Hematopoietic multipotent progenitor cell treated with erythropoietin and hydrocortisone succinate and interleukin-3 and kit ligand, for 15 days (in vitro differentiated cells): ENCODE measurements at places on chromosomes 3 and 15.

DNA sequence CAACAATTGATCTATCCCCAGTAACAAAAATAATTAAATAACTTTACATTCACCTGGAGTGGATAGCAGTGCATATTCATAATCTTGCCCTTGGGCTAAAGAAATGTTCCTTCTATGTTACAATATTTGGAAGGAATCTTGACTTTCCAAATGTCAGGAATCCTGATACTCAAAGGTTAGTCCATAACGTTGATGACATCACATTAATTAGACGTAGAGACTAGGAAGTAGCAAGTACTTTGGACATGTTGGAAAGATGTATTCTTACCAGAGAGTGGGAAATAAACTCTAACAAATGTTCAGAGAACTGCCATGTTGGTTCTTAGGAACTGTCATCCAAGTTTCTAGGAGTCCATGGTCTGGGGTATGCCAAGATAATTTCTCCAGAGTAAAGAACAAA is 70.6 kb upstream of the SLC25A36 start:
- no peak for DNase-seq

- no peak for DNase-seq
Observed at GRCh38 chr3:123667784-123668183, 82.9 kb upstream of the HACD2 start.

DNA sequence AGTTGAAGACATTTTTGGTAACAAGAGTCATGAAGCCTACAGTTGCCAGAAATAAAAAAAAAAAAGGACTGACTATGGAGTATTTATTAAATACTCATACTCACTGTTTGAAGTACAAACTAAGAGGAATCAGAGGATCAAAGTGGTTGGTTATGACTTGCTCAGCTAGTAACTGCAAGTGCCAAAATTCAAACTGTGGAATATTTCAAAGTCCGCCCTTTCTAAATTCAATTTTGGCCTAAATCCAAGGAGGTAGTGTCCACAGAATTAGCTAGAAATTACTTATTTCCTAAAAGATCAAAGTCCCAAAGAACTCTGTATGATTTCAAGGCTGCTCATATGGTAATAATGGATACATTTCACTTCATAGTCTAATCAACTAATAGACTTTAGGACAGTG is 274.5 kb downstream of the ZBTB20 start:
- DNase-seq, result no peak

GRCh38 chr15:78055919-78056713 is 21.4 kb downstream of the TBC1D2B start:
- no peak for DNase-seq

DNA sequence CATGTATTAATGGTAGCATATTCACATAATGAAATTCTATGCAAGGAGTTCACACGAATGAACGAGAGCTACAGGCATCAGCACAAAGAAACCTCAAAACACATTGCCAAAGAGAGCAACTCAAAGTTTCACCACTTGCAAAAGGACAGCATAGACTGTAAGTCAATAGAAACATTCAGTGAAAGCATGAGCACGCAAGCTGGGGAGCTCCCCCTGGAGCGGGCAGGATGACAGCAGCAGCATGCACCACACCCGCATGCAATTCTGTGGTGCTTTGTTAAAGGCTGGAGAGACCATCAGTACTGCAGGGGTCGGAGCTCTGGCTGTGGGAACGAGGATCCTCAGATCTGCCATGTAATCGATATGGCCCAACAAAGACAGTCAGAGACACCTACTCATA is 18.7 kb downstream of the OCA2 start:
- DNase-seq, result no peak

- DNase-seq, result no peak
Observed at GRCh38 chr15:44545913-44546802, 9.2 kb downstream of the EIF3J start.

- DNase-seq, result no peak
Observed at GRCh38 chr3:185727873-185728272, 97.0 kb downstream of the IGF2BP2 start.

DNA sequence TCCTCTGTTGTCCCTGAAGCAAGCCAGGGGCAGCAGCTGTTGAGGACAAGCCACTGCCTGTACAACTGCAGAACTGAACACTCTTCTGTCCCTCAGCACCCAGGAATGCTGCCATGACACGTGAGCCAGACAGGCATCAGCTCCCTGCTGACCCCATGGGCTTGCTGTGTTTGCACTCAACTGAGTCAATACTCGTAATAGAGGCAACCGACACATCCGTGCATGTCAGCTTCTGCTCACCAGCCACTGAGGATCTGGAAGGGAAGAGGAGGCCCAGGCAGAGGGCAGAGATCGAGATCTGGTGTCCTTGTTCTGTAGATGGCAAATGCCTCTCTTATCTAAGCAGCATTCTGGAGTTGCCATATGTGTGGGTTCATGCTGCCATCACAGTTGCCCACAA is 54.3 kb upstream of the SEC61A1 start:
- DNase-seq, result no peak

- no peak for DNase-seq
Observed at GRCh38 chr3:126870608-126871210, 112.2 kb upstream of the PLXNA1 start.

- no peak for DNase-seq
Observed at GRCh38 chr15:36407647-36408046, 171.8 kb upstream of the CDIN1 start.

- no peak for DNase-seq
Observed at GRCh38 chr3:123081718-123082369, 15.0 kb downstream of the PDIA5 start.

- DNase-seq, result no peak
Observed at GRCh38 chr3:82054849-82055248, 293.4 kb upstream of the GBE1 start.

GRCh38 chr15:58539548-58539947 is 107.8 kb downstream of the LIPC start:
- DNase-seq, result no peak

DNA sequence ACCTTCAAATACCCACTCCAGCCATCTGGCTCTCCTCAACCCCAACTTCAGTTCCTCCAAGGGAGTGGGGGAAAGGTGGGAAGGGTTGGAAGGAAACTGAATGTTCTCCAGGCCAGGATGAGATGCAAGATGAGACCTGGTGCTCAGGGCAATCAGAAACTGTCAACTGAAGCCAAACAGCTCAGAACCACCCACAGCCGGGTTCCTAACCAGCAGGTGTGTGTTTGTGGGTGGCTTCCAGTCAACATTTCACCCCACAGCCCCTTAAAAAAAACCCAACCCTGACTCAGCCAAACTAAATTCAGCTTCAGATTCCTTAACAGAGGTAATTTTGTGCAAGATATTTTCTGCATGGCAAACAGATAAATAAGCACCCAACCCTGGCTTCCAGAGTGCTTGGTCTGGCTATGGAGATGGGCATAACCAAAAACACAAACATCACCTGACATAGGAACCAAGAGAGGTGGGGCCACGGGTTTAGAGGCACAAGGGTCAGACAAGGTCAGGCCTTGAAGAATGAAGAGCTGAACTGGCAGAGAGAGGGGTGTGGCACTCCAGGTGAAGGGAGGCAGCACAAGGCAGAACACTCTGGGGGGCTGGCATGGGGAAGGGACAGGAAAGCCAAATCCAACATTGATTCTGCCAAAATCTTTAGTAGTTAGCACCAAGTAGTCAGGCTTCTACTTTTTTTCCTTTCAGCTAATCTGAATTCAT is 34.7 kb downstream of the ZNF445 start:
- no peak for DNase-seq

- DNase-seq, result no peak
Observed at GRCh38 chr15:99729920-99730319, 3.3 kb downstream of the LYSMD4 start.

GRCh38 chr3:10615715-10616114 is 110.3 kb upstream of the ATP2B2 start:
- DNase-seq, result no peak

- DNase-seq, result no peak
Observed at GRCh38 chr3:185460719-185461350, 38.0 kb downstream of the TMEM41A start.

GRCh38 chr15:39296955-39297354 is 283.9 kb upstream of the THBS1 start:
- DNase-seq, result no peak

DNA sequence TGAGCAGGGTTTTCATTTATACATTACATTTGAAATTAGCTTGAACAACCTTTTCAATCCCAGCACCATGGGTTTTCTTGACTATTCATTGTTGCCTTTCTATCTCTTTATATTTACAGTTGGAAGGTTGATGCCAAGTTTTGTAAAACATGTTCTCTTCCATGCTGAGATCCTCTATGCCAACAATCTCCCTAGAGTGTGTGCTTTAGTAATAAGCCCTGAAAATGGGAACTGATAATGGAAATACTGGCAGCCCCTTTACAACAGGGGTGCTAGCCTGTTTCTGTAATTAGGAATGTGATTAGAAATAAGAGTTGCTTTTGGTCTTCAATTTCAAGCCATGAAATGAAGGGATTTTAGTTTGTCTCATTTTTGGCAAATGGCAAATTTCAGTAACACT is 239.9 kb upstream of the NAALADL2 start:
- DNase-seq, result no peak

DNA sequence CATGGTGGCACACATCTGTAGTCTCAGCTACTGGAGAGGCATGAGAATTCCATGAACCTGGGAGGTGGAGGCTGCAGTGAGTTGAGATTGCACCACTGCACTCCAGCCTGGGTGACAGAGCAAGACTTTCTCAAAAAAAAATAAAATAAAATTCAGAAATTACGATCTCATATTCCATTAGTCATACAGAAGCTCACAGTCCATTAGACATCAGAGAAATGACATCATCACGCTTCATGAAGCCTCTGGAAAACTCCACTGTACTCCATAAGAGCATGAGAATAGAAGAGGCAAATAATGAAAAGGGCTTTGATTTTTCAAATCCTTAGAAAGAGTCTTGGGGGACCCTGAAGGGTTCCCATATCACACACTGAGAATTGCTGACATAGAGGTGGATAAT is 145.0 kb upstream of the MITF start:
- DNase-seq, result no peak

DNA sequence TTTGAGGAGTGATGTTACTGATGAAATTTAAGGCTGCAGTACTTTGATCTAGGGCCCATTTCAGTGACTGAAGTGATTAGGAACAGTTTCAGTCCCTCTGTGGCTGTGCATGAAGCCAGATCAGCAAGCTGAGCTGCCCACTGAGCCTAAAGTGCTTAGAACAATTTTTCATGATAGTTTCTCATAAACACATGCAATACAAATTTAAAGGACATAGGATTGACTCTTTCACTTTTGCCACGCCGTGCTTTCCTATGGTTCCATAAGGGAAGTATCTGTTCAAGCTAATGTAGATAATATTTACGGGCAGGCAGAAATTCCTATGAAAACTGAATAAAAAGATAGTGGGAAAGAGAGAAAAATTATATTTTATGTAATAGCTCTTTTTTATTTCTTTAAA is 10.6 kb downstream of the ANKUB1 start:
- DNase-seq, result no peak

DNA sequence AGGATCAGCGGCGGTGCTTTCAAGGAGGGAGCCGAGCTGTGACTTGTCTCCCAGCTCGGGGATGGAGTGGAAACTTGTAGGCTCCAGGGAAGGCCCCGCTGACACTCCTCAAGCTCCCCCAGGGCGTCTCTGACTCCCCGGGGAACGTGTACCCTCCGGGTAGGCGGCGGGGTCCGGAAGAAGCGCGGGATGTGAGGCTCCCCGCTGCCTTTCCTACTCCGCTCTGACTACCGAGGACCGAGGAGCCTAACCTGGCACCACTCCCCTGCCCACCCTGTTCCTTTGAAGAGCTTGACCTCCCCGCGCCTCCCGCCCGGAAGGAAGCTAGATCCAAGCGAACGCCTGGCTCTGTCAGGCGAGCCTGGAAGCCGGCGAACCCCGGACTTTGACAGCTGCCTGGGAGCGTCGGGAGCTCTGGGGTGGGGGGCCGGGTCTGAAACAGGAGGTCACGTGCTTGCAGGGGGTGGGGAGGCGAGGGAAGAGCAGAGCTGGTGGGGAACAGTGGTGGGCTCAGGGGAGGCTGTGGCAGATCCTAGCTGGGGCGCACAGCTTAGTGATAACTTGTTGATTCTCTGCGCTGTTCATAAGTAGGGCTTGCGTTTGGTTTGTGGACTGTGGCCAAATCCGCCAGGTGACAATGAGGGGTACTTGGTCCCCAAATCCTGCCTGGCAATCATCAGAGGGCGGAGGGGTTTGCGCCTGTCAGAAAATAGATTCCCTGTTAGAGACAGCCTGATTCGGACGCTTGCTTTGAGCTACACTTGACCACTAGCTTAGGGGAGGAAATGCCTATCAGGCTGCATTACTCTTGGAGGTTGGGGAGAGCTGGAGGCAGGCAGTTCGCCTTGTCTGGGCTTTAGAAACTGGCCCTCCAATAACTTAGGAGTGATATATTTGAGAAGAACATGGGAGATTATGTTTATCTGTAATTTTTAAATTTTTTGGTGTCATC is 1.2 kb downstream of the CLSTN2 start:
- DNase-seq, result no peak

DNA sequence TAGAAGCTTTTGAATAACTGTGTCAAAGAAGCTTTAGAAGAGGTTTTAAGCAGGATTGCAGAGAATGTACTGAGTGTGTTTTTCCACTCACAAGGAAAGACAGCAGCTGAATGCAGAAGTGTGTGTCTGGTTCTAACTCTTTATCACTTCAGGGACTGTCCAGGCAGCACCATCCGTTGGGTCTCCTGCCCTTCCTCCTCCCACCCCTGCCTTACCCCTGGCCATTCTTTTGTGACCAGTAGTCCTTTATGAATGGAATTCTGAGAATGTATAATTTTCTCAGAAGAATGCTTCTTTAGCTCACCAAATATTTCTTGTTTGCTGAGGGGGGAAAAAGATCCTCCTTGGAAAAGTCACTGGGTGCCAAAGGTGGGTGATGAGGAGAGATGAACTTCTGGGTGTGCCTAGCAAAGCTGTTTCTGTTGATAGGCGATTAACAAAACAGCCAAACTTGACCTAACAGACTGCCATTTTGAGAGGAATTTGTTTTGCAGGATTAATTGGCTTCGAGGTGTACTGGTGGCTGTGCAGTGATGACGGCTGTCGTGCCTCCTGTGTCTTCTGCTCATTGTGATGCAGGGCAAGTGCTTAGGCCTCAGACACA is 70.9 kb downstream of the IGF1R start:
- DNase-seq, result peak; percentile 64

DNA sequence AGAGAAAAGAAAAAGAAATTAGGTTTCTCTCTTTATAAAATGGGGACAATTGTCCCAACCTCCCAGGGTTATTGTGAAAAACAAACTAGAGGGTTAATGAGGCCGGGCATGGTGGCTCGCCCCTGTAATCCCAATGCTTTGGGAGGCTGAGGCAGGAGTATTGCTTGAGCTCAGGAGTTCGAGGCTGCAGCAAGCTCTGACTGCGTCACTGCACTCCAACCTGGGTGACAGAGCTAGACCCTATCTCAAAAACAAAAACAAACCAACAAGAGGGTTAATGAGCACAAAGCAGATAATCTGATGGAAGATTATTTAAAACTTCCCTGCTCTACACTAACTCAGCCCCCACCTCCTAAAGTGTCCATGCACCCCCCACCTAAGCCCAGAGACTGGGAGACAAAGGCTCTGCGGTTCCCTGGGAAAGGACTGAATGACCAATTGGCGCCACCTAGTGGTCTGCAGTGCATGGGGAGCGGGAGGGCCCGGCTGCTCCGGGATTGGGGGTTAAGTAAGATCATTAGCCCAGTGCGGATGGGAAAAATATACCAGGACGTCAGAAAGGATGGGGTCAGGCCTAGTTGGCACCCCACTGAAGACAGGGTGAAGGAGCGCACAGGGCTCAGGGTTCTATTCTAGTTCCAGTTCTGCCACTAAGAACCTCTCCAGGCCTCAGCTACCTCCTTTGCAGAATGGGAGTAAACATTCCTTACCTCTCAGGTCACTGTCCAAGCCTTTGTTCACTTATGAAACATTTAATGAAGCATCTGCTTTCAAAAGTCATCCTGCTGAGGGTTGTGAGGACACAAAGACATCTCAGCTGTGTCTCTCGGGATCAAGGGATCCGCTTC is 15.6 kb downstream of the PIF1 start:
- DNase-seq, result peak; percentile 72
